ENCODE measurements at places on chromosomes 5 and 9.

GRCh38 chr5:142314109-142314508, 10.7 kb downstream of the SPRY4 start:
- no peak for DNase-seq

- DNase-seq = peak; percentile 55
These were observed 54.7 kb downstream of the TMOD1 start for GRCh38 chr9:97556036-97556720.

GRCh38 chr9:124217836-124218437, 39.8 kb upstream of the NEK6 start:
- peak; percentile 58 for DNase-seq

DNA sequence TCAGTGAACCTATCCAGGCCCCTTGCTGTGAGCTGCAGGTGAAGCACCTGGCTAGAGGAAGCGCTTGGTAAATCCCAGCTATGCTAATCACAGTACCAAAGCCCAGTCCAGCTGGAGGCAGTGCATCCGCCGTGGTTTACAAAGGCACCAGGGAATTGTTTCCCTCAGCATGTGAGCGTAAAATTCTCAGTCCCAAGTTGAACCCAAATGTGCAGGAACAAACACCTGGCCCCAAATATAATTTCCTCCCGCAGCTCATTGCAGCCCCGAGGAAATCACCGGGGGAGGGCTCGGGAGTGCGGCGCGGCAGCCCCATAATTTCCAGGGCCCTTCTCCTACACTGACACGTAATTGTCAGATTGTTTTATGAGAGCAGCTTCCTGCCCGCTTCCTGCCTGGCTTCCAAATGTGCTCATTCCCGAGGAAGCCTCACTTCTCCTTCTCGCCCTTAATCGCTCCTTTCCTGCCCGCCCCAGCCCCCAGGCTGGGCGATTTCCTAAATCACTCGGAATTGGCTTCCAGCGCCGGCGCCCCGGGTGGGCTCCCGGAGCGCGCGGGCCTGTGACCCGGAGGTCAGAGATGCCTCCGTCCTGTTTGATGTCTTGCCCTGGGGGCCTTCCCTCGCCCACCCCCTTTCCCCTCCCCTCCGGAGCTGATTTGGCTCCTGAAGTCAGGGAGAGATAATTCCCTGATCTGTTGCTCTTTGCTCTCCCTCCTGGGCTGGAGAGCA, 134.4 kb downstream of the FGF1 start:
- DNase-seq = peak; percentile 62

Data from sciatic nerve (tissue), 2 donors.